ENCODE measurements at places on chromosomes 2 and 18. TPM values are rescaled to one million over a fixed set of nuclear protein-coding genes. Genes with fewer than 3 reads are reported as not detected.

Gene CWC22
- 11.7 TPM for total RNA-seq

Gene NCKAP5
- total RNA-seq: 1.7 TPM

Gene GPBAR1
- total RNA-seq: not detected

Gene CACNB4
- total RNA-seq: 0.15 TPM

Gene GREB1
- total RNA-seq: 2.1 TPM

Data from smooth muscle cell of the coronary artery (primary cell).